SJSA1 (cell line): ENCODE measurements at places on chromosomes 3 and 15. TPM values are rescaled to one million over a fixed set of nuclear protein-coding genes. Genes with fewer than 3 reads are reported as not detected.

ARNT2 gene
- total RNA-seq = 7.1 and 16.8 TPM in 2 replicates

C3orf62 gene
- 0.50 and 2.1 TPM in 2 replicates for total RNA-seq

DNA sequence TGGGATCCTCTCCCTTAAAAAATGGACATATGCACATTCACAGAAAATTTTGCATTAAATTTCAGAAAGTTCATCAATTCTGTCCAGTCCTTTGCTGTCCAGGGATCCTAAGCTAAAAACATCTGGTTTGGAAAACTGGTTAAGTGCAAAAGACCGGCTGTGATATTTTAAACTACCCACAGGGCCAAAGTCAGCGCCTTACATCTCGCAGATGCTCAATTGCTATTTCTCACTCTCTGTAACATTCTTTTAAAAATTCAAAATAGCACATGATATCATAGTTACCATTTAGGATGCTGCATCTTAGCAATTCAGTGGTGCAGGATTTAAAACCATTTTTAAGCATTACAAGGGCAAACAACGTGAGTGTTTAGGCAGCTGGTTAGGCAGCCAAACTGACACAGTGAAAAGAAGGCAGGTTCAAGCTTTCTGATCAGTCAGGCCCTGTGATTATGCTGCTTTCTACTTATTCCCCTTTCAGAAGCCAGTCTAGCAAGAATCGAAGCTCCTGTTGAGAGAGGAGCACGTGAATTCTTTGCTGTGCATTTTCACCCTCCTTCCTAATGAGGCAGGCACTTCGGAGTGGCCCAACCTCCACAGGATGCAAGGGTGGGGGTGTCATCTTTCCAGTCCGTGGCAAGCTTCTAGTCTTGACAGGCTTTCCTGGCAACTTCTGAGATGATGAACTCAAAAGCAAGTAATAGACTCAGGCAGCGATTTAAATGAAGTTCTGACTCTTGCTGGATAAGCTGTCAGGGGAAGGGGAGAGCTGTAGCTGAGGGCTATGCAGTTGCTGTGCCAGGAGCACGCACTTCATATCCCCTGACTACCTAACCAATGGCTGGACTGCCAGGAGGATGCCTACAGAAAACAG lies 8.8 kb downstream of the PRICKLE2 start:
- DNase-seq = no peak

DNA sequence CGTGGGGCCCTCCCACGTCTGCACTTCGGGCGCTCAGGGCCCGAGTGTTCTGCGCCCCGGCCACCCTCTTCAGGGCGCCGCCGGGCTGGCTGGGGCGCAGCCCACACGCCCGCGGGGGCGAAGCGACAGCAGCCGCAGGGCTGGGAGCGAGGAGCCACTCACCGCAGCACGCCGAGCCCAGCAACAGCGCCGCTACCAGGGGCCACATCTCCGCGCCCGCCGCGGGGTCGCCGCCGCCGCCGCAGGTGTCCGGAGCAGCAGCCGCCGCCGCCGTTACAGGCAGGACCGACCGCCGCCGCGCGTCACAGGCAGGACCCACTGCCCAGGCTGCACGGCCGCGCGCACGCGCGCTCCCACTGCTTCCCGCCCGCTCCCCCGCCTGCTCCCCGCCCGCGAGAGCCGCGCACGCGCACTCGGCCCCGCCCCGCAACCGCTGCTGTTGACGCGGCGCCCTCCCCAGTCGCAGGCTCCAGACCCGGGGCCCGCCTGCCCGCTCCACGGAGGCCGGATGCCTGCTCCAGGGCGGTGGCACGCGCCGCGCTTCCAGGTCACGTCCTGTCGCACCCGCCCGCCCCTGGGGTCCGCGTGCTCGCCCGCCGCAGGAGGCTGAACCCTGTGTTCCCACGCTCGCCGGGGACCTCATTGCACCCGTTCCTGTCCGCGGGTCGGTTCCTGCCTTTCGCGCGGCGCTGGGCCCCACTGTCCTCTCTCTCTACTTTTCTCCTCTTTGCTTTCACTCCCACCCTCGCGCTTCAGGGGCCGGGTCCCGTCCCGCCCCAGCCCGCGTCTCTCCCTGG lies at the start of gene CD47:
TSS of gene CD47 (minus strand) at position 331 of the 797 bp plus-strand sequence. CDS start at position 208, 123 bp downstream.
- DNase-seq = peak; percentile 81

GRCh38 chr3:111967068-111967467 lies 11.8 kb upstream of the ABHD10 start:
- no peak for DNase-seq
